ENCODE measurements at places on chromosomes 7 and 10.

DNA sequence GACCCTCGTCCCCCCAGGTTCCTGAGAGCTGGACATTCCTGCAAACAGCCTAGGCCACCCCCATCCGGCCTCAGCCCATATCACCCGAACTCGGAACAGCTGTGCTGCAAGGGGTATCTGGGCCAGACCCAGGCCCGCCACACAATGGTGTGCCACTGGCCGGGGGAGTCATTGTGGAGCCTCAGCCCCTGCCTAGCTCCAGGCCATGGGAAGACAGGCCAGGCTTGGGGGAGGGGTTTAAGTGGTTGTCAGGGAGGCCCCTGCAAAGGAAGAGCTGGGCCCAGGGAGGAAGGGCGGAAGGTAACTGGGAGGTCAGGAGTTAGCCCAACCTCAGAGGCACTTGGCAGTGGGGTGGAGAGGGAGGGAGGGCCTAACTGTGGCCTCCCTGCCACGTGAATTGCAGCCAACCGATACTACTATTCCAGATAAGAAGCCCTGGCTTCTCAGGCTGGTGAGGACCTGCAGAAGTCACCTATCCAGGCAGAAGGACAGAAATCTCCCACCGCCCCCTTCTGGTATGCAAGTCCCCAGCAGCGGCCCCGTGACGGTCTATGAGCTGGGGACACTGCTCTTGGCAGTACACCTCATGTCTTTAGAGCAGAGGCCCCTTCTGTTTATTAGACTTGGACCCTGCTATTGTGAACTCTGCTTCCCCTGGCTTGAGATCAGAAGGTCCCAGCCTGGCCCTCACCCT, 26.8 kb downstream of the VSIR start:
- DNase-seq: no peak

GRCh38 chr7:84704380-84704779, 482.5 kb downstream of the SEMA3D start:
- no peak for DNase-seq

GRCh38 chr7:1446620-1447032, 12.6 kb downstream of the MICALL2 start:
- DNase-seq: no peak

DNA sequence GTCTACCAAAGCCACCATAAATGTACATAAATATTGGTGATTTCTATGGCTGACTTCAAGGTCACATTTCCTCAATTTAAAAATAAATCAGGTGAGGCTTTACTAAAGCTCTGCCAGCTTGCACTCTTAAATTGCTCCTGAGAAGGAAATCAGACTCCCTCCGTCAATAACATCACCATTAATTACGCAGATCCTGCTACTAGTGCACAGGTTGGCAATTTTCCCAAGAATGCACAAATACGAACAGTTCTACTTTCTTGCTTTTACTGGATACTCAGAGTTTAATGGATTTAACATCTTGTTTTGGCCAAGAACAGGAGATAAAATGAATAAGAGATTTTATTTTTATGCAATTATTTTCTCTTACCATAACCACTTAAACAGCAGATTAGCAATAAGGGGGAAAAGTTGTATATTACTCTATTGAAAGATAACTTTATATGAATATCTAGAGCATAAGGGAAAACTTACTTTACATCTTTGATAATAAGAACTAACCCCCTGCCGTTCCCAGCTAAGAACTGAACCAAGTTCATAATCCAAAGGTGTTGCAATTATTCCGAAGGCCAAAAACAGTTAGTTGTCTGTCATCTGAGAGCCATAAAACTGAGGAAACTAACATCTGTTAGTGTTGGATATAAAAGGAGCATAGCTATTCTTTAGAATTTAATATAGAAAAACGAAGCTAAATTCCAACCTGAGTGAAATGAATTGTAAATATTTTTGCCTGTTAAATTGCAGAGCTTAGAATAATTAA, 140.5 kb downstream of the TWIST1 start:
- DNase-seq: peak; percentile 43

- DNase-seq: peak; percentile 97
Measured at GRCh38 chr10:17787087-17787961, 21.8 kb upstream of the MRC1 start.

- no peak for DNase-seq
Measured at GRCh38 chr10:11931038-11931437, 107.9 kb downstream of the PROSER2 start.

- no peak for DNase-seq
Measured at GRCh38 chr7:29793507-29793906, 12.8 kb upstream of the WIPF3 start.

GRCh38 chr10:112369495-112370423, 4.2 kb upstream of the ACSL5 start:
- DNase-seq: no peak

GRCh38 chr10:95467162-95467599, 94.0 kb downstream of the SORBS1 start:
- DNase-seq: no peak

DNA sequence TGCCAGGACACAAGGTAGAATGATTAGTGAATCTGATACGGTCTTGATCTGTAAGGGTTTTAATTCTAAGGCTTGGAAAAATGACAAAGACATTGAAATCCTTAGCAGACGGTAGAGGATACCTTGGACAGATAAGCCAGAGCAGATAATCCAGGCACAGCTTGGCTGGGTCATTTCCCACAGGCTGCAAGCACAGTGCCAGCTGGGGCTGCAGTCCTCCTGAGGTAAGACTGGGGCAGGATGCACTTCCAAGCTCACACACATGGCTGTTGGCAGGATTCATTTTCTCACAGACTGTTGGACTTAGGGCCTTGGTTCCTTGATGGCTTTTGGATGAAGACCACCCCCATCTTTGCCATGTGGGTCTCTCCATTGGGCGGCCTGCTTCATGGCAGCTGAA, 63.2 kb upstream of the BMPER start:
- no peak for DNase-seq

GRCh38 chr10:80539421-80540031, 1.8 kb downstream of the SH2D4B start:
- no peak for DNase-seq

DNA sequence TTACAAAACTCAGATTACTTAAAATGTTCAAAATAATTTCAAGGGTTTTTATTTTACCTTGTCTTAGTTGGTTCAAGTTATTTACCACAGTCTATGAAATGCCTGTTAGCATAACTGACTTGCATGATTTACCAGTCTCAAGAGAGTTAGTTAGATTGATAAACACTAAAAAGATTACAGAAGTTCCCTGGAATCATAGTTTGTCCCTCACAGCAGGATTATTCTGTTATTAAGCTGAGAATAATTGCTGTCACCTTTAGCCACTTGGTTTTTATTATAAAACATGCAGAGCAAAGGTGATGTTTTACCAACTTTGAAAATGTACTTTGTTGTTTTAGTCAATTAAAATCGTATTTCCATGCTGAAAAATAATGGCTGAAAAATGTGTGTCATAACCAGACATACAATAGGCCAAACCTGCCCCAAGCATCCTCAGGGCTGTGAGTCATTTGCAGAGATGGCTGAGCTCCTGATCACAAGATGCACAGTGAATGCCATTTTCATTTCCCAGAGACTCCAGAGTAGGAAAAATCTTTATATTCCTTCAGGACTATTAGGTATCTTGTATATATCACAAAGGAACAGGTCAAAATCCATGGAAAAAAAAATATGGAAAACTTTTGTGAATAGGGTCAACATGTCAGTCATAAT, 87.8 kb upstream of the DKK1 start:
- peak; percentile 75 for DNase-seq

GRCh38 chr10:88991899-88992320, 1.3 kb downstream of the FAS start:
- no peak for DNase-seq

GRCh38 chr7:32947420-32947983, 9.7 kb upstream of the FKBP9 start:
- DNase-seq: no peak

GRCh38 chr10:32112055-32112454, 55.8 kb upstream of the KIF5B start:
- DNase-seq: peak; percentile 50

GRCh38 chr7:31362401-31362800, 21.9 kb upstream of the NEUROD6 start:
- DNase-seq: no peak

GRCh38 chr7:135499818-135500217, 10.1 kb downstream of the CNOT4 start:
- DNase-seq: peak; percentile 41

- no peak for DNase-seq
Measured at GRCh38 chr7:101223528-101223927, 5.6 kb downstream of the ZNHIT1 start.

- DNase-seq: peak; percentile 37
Measured at GRCh38 chr7:131302876-131303707, 24.6 kb upstream of the MKLN1 start.

DNA sequence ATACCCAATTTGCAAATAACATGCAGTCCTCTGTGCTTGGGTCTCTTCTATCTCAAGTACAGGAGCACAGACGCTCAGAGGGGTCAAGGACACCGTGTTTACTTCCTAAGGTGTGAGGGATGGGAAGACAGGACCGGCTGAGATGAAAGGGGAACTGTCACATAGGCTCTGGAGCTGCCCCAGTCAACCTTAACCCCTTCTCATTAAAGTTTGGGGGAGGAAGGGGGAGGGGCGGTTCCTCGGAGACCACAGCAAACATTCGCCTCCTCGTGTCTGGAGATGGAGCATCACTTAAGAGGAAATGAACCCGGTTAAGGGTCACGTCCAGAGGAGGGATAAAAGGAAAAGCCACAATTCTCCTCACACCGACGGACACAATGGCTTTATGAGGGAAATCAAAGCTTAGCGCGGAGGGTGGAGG, 1.1 kb downstream of the SH3PXD2A start:
- DNase-seq: peak; percentile 69

DNA sequence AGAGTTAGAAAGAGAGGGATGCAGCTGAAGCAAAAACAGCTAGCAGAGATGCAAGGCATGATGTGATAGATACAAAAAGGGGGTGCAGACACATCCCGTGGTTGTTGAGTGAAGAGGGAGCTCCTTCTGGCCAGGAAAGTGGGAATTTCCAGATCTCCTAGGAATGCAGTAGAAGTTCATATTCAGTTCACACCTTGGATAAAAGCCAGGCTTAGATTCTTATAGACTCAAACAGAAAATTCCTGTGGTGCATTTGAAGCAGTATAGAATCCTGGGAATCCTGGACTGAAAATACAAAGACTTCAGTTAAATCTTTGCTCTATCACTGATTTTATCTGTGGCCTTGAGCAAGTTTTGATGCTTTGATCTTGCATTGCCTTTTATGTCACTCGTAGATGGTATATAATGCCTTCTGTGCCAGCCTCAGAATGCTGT, 33.9 kb downstream of the SGPL1 start:
- DNase-seq: peak; percentile 67

GRCh38 chr7:143505838-143506237, 28.2 kb downstream of the TAS2R41 start:
- no peak for DNase-seq

- DNase-seq: peak; percentile 15
Measured at GRCh38 chr10:28975891-28976531, 298.7 kb downstream of the BAMBI start.

Data from fibroblast of mammary gland (primary cell).